NCI-H187 (cell line): ENCODE measurements at places on chromosomes 1 and 21.

- DNase-seq, result no peak
These were observed 30.0 kb downstream of the ZNF697 start for GRCh38 chr1:119617751-119618691.

- no peak for DNase-seq
These were observed 50.1 kb downstream of the COL18A1 start for GRCh38 chr21:45454926-45455673.

- DNase-seq, result no peak
These were observed 33.5 kb downstream of the ACOT7 start for GRCh38 chr1:6360117-6360496.

DNA sequence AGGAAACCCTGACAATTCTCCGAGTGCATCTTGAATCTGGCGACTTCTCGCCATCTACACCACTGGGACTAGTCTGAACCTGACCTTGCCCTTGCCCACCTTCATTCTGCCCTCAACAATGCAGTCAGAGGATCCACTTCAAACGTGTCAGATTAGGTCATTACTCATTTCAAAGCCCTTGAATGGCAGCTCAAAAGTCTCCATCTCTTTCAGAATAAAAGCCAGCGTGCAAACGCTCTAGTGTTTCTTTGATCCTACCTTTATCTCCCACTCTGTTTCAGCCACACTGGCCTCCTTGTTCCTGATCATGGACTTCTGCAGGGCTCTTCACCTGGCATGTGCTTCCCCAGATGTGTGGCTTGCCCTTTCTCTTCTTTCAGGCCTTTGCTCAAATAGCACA, 31.3 kb downstream of the SLC30A1 start:
- DNase-seq, result no peak

DNA sequence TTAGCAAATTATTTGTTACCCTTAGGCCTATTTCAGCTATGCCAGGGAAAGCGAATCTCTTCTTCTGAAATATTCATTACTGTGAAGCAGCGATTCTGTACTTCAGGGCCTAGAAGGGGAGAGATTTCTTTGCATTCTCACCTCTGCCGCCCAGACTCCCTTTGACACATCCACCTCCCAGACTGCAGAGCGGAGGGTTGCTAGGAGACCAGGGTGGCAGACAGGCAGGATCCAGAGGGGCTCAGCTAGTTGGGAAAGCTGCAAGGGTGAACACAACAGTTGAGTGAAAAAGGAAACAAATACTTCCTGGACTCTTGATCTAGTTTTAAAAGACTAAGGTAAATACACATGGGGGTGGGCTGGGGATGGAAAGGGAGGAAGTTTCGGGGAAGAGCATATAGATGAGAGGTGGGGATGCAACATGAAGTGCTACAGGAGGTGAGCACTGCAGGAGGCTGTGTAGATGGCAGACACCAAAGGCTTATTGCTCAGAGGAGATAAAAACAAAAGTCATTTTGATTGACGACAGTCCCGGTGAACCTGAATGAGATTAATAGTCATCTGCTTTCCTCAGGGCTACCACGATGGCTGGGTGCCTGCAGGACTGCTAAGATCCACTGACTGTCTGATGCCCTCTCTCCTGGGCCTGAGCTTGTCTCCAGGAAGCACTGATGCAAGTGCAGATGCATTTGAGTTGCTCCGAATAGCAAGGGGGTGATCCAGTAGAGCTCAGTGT, 26.4 kb upstream of the RAB3GAP2 start:
- no peak for DNase-seq
